Tibial nerve (tissue), 4 donors: ENCODE measurements at places on chromosomes 12 and 14. TPM values are rescaled to one million over a fixed set of nuclear protein-coding genes. Genes with fewer than 3 reads are reported as not detected.

The RHOJ gene
- 20.7 TPM for total RNA-seq

The OAS1 gene
- 22.8 TPM for total RNA-seq

DNA sequence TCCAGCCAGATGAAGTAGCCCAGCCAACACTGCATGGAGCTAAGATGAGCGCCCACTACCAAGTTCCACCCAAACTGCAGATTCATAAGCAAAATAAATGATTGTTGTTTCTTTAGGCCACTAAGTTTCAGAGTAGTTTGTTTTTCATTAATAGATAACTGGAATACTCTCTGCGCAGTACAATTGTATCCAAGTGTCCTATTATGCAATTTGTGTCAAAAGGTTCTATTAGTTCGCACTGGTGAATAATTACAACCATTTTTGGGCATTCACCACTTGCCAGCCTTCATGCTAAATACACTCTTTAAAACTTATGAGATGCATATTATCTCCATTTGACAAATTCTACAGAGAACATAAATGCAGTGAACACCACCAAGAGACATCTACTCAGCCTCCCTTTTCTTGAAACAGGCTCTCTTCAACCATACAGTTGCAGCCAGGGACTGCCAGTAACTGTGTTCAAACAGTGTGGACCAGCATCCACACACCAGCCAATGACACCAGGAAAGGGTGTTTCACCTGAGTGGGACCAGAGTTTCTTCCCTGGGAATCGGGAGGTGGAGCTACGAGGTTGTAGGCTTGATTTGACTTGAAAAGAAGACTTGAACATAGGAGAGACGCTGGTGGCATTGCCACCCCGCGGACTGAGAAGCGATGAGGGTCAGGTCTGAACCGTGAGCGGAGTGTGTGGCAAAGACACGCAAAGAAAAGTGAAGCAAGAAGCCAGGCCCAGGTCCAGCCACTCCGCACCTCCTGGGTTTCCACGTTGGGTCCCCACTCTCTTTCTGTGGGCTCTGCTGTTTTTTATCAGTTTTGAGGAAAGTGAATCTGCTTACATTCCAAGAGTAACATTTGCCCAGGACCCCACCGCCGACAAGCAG lies 53.0 kb upstream of the FZD10 start:
- H3K4me1 ChIP-seq = peaks cover 5% of the 10 kb centered on the region
- H3K27ac ChIP-seq = no peak overlapping the region
- H3K4me3 ChIP-seq = no peak overlapping the region
- H3K27me3 ChIP-seq = no peaks in the 10 kb centered on the region
- H3K36me3 ChIP-seq = no peaks in the 10 kb centered on the region

DNA sequence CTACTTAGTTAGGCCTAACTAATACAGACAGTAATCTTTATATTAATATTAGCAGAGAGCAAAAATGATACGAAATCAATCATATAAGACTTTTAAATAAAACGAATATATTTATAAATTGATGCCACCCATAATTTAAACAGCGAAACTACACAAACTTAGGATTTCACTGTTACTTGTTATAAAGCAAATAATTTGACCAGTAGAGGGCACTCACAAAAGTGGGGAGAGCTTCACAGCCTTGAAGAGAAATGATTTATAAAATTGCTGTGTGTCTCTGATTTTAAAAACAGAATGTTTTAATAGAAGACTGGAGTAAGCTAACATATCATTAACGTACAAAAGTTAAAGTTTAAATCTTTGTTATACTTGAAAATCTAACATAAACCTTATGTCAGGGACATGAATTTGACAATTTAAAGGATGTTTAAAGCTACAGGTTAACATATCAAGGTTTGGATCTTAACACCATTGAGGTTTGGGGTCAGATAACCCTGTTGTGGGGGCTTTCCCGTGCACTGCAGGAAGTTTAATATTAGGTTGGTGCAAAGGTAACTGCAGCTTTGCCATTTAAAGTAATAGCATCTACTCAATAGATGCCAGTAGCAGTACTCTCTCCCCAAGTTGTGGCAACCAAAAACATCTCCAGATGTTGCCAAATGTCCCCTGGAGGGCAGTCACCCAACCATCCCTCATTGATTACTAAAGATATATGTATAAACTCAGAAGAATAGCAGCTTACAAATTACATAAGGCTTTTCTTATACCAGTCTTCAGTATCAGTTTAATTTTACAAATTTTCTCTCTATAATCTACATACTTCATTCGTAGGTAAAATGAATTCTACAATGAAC lies 9.3 kb downstream of the KRAS start:
- no peaks in the 10 kb centered on the region for H3K27me3 ChIP-seq
- H3K4me3 ChIP-seq = no peak overlapping the region
- peaks cover 20% of the 10 kb centered on the region for H3K36me3 ChIP-seq
- H3K4me1 ChIP-seq = no peaks in the 10 kb centered on the region

DNA sequence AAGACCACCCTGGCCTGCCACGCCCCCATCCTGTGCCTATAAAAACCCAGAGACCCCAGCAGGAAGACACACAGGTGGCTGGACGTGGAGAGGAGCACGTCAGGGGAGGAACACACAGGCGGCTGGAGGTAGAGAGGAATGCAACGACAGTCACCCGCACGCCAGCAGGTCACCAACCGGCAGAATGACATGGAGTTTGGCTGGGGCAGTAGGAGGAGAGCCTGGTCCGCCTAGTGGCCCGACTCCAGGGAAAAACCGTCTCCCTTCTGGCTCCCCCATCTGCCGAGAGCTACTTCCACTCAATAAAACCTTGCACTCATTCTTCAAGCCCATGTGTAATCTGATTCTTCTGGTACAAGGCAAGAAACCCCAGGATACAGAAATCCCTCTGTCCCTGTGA lies 62.7 kb upstream of the KCNH3 start:
- no peak overlapping the region for H3K27ac ChIP-seq
- H3K4me1 ChIP-seq = no peaks in the 10 kb centered on the region
- H3K4me3 ChIP-seq = no peak overlapping the region
- no peaks in the 10 kb centered on the region for H3K36me3 ChIP-seq

The PLA2G1B gene
- total RNA-seq = not detected

DNA sequence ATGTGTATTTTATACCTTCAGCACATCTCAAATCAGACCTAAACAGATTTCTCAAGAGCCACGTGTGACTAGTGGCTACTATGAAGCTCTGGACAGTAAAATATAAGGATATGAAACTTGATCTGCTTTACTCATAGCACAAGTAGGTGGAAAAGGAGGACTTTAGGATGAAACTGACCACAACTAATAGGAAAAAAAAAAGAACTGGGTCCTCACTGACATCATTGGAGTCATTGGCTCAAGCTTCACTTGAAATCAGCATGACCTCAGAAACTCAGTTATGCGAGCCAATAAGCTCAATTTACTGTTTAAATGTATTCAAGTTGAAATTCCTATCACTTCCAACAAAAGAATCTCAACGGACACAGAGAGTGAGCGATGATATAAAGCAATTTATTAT lies 34.1 kb upstream of the CIT start:
- no peaks in the 10 kb centered on the region for H3K4me1 ChIP-seq
- H3K36me3 ChIP-seq = no peaks in the 10 kb centered on the region
- no peak overlapping the region for H3K4me3 ChIP-seq
- H3K27ac ChIP-seq = no peak overlapping the region
- no peaks in the 10 kb centered on the region for H3K27me3 ChIP-seq
- DNase-seq = no peak

The PRB3 gene
- not detected for total RNA-seq

The OR6J1 gene
- not detected for total RNA-seq

DNA sequence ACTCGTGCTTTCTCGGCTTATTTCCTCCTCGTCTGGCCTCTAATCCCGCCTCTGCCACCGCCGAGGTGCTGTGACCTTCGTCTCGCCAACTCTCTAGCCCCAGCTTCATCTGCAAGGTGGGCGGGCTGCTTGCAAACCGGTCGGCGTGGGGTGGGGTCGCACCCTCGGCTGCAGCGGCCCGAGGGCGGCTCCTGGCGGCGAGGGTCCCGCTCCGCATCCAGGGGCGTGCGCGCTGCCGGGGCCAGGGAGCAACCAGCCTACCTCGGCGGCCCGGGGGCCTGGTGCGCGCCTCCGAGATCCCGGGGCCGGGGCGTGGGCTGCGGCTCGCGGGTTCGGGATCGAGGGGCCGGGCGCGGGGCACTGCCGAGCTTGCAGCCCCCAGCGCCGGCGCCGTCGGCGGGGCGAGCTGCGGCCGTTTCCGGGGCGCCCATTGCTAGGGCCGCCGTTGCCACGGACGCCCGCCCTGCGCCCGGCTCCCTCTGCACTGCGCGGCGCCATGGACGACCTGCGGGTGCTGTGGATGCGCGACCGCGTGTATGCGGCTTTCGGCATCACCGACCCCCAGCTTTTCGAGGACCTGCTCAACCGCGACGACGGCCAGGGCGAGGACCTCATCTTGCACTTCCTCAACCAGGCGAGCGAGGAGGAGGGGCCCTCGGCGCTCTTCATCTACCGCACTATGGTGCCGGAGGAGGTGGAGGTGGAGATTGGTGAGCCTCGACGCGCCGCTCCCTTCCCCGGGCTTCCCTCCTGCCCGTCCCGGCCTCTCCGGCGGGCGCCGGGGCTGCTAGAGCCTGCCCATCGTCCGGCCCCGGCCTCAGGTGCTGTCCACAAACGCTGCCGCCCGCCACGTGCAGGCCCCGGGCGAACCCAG lies at the start of gene DNAH10:
TSS of gene DNAH10 (plus strand) at position 461 of the 874 bp plus-strand sequence. CDS start at position 497, 36 bp downstream.
- DNase-seq = no peak
- H3K4me1 ChIP-seq = peaks cover 16% of the 10 kb centered on the region
- H3K36me3 ChIP-seq = peaks cover 27% of the 10 kb centered on the region
- peak within 1 kb of the TSS; percentile 19 for H3K4me3 ChIP-seq
- peaks cover 34% of the 10 kb centered on the region for H3K27me3 ChIP-seq

The SLC4A8 gene
- total RNA-seq = 5.7 TPM

The DPY19L2 gene
- 19.7 TPM for total RNA-seq

- H3K27ac ChIP-seq = no peak overlapping the region
- DNase-seq = no peak
- H3K36me3 ChIP-seq = no peaks in the 10 kb centered on the region
- H3K4me1 ChIP-seq = no peaks in the 10 kb centered on the region
Measured at GRCh38 chr14:58846682-58847465, 209.1 kb downstream of the DACT1 start.

The SLC10A1 gene
- not detected for total RNA-seq

- H3K27me3 ChIP-seq = no peaks in the 10 kb centered on the region
- H3K4me1 ChIP-seq = peaks cover 13% of the 10 kb centered on the region
- H3K4me3 ChIP-seq = peak overlapping the region; percentile 89
- peak overlapping the region; percentile 91 for H3K27ac ChIP-seq
Measured at GRCh38 chr12:104956870-104957718, 996 bp downstream of the SLC41A2 start.
